Activated B cell treated with CpG ODN at 0.5 μM for 24 hours (primary cell): ENCODE measurements at places on chromosomes 1 and 21.

DNA sequence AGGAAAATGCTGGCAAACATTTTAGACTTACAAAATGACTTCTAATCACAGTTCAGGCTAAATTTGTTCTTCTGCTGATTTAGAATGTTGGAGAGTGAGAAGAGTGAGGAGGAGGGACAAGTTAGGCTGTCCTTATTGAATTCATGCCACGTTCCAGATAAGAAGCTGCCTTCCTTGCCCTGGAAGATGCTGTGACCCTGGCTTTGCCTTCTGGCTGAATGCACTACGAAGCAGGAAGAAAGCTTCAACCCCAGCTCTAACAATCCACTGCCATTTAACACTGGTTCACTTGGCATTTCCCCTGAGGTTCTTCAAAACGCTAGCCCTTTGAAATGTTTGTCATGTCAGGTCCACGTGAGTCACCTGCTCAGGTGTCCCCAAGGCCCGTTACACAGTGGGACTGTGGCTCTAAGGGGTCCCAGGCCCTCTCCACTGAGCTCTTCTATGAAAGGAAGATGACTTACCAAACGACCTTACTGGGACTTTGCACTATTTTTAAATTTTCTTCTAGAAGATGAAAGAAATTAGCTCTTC lies 30.0 kb upstream of the LRRC8C start:
- no peak for DNase-seq

DNA sequence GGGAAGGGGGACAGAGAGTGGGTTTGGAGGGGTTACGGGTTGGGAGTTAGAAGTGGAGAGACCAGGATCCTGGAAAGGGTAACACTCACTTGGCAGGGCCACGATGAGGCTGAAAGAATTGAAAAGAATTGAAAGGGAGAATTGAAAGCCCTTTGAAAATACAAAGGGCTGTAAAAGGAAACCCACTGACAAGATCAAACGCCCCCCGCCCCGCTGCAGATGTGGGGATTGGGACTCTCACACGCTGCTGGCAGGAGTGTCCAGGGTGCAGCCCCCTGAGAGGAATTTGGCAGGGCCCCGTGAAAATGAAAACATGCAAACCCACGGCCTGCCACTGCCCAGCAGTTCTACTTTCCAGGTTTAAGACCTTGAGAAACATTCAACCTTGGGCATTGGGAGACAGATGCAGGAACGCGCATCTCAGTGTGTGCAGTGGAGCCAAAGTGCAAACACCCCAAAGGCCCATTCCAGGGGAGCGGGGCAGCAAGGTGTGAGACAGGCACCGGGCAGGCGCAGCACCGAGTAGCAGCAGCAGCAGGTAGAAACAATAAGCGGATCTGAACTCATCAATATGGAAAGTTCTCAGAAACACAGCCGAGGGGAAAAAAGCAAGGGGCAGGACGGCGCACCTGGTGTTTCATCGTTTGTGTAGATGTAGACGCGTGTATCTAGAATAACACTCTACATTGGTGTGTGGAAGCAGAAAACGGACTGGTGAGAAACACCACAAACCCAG lies 8.3 kb upstream of the TNFRSF1B start:
- DNase-seq = no peak

DNA sequence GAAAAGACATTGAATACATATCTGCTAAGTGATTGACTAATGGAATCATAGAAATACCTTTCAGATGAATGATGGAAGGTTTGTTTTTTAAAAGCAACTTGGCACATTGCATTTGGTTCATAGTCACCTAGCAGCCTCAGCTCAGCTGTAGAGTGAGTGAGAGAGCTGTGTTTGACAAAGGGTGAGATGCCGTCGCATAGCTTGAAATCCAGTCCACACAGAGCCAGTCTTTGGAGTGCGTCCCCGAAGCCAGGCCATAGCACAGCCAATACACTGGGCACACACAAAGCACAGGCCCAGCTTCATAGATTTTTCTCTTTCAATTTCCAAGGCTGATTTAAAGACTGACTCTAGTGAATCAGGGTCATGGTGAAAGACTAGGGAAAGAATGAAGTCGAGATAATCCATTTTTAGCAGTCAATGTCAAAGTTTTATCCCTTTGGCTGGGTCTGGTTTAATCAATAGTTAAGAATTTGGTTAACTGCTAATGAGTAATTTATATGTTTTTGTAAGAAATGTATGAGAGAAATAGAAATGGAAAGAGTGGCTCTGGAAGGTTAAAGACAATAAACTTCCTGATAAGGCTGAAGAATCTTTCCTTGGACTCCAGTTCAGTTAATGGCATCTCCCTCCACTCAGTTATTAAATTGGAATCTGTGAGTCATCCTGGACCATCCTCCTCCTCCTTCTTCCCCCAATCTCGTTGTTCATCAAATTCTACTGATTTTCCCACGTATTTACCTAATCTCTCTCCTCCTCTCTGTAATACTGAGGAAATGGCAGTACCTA lies 101.2 kb upstream of the IRF2BP2 start:
- DNase-seq = no peak

GRCh38 chr1:30988045-30988444 lies 77.5 kb downstream of the PUM1 start:
- DNase-seq = no peak

DNA sequence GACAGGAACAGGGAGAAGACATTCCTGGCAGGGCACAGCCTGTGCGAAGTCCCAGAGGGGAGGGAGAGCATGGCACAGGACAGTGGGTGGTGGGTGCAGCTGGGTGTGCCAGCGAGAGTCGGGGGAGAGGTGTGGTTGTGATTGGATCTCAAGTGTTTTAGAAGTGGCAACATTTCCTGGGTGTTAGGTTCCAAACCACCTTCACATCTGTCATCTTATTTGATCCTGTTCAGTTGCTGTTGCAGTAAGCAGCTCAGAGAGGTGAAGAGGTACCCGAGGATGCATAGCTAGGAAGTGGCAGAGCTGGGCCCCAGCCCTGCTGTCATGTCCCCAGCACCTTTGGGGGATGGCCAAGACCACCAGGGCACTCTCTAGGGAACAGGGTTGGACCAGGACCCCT lies 22.0 kb upstream of the DISP3 start:
- no peak for DNase-seq

- DNase-seq = no peak
These were observed 41.7 kb upstream of the ANGPTL1 start for GRCh38 chr1:178912597-178912996.

- no peak for DNase-seq
These were observed 151.1 kb upstream of the C8B start for GRCh38 chr1:57116871-57117270.

- peak; percentile 98 for DNase-seq
These were observed at the start of gene RNF187 for GRCh38 chr1:228487336-228488124. TSS of gene RNF187 (plus strand) at chr1:228487382.

- DNase-seq = no peak
These were observed 16.0 kb downstream of the HTR6 start for GRCh38 chr1:19680644-19681043.

- peak; percentile 27 for DNase-seq
These were observed 31.1 kb upstream of the ZBTB40 start for GRCh38 chr1:22420455-22421053.

- no peak for DNase-seq
These were observed 787.6 kb downstream of the USP25 start for GRCh38 chr21:16517383-16517782.

DNA sequence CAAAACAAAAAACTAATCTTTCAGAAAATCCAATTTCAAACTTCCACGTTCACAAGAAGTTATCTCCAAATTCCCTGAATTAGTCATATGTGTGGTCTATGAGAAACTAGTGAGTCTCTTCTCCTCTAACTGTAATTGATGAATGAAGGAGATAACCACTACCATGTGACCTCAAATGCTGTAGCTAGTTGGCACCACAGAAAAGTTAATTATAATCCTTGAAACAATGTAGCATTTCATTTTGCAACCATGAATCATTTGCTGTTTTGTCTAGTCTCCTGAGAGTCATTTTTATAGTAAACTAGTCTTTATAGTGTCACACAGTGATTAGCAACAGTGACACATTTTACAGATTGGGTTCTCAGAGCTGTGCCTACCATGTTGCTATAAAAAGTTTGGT lies 287.5 kb downstream of the LRRIQ3 start:
- DNase-seq = no peak

DNA sequence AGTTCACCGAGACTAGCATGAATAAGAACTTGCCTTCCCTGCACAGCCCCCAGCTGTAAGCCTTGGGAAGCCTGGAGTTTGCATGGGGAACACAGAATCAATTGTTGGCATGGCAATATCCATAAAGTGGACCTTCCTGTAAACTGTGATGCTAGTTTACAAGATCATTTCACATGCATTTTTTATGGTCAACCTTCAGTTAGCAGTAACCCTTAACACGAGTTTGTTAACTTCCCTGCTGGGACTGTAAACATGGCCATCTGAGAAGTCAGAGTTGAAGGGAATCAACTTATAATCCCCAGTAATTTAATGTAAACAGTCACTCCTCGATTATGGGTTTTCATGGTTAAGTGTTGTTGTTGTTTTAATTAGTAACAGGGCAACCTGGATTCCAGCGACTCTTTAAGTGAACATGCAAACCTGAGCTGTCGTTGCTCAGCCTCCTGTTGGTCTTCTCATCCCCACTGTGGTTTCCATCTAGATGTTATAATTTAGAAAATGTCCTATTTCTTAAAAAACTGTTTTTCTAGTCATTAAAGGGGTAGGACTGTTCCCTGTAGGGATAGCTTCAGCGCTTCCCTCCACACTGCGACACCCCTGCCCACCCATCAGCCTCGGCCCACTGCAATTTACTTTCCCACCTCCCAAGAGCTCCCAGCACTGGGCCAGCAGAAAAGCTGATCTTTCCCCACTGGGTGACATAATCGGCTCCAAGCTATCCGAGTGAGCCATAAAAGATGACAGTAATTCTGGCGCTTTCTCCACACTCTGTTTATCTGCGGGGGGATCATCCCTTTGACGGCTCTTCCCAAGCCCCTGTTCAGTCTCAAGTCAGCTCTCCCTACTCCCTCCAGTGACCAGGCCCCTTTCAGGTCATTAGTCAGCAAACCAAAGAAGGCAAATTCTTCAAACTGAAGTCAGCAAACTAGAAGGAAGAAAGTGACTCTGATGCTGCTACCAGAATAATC lies 107.6 kb upstream of the IPO9 start:
- DNase-seq = no peak

GRCh38 chr1:235911300-235911662 lies 44.6 kb upstream of the LYST start:
- DNase-seq = no peak

DNA sequence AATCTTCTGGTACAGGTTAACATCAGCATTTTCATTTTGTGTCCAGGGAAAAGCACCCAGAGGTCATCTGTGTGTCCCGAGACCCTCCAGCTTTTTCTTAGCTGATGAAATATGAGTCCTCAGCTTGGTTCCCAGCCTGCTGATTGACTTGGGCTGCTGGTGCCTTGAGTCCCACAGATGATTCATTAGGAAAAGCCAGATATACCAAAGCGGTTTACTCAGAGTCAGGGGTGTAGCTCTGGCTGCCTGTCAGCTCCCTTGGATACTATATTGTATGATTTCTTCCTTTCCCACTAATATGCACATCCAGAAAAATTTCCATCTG lies 43.7 kb upstream of the MAB21L3 start:
- no peak for DNase-seq

DNA sequence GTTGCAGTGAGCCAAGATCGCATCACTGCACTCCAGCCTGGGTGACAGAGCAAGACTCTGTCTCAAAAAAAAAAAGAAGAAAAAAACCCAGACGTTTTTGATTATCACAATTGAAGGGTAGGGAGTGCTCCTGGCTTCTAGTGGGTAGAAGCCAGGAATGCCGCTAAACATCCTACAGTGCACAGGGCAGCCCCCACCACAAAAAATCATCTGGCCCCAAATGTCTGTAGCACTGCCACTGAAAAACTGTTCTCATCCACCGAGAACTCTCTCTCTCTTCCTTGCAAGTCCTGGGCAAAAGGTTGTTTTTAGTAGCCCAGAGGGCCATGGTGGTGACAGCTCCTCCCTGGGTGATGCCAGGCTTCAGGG lies 35.6 kb upstream of the GPR157 start:
- DNase-seq = no peak

DNA sequence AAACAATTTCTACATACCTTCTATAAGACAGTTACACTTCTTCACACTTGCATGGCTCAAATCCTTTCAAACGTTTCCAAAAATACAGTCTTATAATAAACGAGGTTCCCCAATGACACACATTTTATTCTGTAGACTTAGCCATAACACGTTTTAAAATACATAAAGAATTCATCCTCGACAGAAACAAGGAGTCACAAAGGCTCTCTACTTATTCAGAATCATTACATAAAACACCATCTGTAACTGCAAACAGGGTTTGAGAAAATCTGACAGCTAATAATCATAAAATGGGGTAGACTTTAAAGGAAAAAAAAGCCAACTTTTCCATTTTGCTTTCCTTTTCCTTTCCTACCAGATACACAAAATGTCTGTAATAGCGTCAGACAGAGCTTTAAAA lies 1.8 kb downstream of the PIK3R3 start:
- no peak for DNase-seq

DNA sequence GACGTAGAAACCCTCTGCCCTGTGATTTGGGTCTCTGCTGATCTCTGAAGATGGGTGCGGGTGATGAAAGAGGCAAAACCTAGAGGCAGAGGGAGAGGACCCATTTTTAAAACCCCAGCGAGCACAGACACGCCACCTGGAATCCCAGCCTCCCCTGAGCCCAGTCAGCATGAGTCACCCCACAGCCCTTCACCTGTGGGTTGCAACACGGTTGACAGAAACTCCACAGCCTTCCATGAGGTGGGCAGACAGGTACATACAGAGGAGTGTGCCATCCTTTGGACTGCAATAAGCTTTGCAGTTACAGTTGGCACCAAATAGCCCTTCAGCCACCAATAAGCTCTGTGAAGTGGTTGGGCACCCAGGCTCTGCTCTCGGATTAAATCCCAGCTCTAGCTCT lies 2.1 kb upstream of the GRHL3 start:
- DNase-seq = no peak

- DNase-seq = no peak
These were observed 30.2 kb downstream of the LDLRAP1 start for GRCh38 chr1:25573591-25573930.

GRCh38 chr1:204587621-204588020 lies 71.4 kb downstream of the MDM4 start:
- no peak for DNase-seq

DNA sequence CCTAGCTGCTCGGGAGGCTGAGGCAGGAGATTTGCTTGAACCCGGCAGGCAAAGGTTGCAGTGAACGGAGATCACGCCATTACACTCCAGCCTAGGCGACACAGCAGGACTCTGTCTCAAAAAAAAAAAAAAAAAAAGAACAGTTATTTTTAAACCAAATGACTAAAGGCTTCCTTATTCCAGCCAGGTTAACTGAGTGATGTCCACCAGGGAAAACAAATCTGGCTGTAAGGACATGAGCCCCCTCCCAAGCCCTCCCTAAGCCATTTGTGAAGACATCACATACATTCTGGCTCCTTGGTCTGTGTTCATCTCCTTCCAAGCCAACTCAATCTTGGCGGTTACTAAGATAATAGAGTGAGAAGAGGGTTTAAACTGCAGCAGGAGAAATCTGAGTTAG lies 8.2 kb downstream of the TMCC2 start:
- DNase-seq = peak; percentile 3
